Kidney (tissue), 22 donors: ENCODE measurements at places on chromosomes 3 and 15.

GRCh38 chr3:18870642-18871041, 277.7 kb upstream of the KCNH8 start:
- DNase-seq = no peak

DNA sequence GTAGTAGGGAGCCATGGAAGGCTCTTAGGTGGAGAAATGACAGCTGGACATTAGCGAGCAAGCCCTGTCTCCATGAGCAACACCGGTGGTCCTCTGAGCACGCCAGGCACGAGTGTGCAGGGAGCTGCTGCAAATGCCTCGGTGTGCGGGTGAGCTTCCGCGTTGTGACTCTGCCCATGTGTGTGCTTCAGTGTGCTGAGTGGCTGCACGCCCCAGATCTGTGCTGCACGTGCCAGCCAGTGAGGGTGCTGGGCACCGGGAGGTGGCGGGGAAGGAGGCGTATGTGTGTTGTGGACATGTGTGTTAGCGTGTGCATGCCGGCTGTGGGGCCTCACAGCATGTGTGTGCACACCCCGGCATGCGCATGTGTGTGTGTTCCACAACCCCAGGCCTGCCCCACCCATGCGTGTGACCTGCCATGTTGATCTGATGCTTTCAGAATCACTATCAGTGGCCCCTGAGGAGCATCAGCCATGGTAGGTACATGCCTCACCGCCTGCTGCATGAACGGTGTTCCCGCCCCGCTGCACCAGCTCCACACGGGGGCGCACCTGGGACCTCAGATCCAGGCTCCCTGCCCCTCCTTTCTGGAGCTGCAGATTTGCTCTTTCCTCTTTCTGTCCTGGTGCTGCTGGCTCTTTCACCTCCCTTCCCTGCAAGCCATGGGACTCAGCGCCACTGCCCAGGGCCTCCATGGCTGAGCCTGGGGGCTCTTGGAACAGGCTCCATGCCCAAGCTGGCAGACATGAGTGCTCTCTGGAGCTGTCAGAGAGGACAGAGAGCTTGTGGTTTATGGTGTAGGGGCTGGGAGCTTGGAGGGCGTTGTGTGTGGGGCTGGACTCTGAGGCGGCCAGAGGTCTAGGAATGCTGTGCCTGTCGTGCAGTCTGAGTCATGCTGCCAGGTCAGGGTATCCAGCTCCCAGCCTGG, 169.4 kb downstream of the TBC1D2B start:
- DNase-seq = peak; percentile 53

DNA sequence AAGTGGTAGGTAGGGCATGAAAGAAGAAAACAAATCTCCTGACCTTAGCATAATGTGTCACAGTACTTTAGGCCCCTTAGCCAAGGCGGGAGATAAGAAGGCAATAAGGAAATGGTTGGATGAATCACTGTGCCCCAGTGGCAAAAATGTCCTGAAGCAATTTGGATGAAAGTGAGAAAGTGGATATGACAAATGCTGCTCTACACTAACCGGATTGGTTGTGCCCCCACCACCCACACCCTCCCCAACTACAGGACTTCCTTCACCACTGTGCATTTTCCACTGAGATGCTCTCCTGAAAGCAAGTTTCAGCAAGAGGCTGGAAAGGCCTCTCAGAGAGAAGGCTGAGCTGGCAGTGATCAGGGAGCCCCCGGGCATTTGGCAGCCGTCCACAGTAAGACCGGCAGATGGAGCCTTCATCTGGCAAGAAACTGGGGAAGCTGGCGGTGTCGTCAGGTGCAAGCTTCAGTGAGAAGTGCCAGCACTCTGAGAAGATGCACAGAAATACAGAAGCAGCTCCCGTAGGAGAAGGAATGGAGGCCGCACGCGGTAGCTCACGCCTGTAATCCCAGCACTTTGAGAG, 63.8 kb downstream of the ATP1B3 start:
- no peak for DNase-seq

DNA sequence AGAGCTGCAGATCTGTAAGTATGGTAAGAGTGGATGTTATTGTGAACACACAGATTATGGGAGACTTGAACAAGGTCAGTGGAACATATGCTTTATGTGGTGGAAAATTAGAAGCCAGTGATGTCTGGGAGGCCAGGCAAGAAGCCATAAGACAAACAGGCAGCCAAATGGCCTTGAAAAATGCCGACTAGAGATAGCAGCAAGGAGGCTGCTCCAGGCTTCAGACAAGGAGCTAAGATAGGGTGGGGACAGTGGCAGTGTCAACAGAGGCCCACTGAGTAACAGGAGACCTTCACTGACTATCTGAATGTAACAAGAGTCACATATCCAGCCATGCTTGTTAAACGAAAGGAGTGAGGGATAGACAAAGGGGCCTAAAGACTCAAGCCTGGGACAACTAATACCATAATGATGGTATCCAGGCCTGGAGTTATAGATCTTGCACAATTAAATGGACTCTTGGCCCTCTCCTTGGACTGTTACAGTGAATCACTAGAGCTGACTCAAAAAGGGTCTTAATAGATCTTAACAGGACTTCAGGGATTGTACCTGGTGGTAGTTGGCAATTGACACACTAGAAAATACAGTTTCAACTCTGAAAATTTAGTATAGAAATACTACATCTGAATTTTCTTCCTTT, 50.6 kb downstream of the CFAP20DC start:
- DNase-seq = no peak

- DNase-seq = no peak
Measured at GRCh38 chr15:74783072-74783807, 1.4 kb downstream of the CSK start.

DNA sequence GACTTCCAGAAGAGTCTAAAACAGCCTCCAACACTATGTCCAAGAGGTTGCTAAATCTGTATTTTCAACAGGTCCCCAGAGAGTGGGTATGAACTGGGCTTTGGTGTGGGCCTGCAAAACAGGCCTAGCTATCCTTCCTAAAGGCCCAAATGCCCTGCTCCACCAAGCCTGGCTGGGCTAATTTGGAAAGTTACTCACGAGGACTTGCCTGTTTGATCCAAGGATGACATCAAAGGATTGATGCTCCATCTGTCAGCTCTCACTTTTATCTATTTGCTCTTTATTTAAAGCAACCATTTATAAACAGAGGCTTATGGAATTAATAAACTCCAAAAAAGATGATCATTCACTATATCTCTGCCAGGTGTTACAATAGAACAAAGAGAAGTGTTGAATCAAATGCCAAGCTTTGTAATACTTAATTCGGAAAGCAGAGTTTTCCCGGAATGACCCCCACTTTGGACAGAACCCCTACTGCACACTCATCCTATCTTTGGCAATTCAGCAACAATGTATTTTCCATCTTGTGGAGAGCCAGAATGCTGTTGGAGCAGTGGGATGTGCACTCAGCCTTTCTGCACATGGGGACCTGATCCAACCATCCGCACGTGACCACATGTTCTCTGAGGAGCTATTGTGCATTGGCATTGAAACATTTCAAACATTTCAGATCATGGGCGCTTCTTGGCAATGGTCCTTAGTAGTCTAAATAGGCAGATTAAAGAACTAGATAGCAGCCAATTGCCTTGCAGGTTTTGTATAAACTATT, 163.3 kb upstream of the THBS1 start:
- DNase-seq = no peak

GRCh38 chr3:196122688-196123046, 40.8 kb upstream of the TFRC start:
- DNase-seq = no peak

DNA sequence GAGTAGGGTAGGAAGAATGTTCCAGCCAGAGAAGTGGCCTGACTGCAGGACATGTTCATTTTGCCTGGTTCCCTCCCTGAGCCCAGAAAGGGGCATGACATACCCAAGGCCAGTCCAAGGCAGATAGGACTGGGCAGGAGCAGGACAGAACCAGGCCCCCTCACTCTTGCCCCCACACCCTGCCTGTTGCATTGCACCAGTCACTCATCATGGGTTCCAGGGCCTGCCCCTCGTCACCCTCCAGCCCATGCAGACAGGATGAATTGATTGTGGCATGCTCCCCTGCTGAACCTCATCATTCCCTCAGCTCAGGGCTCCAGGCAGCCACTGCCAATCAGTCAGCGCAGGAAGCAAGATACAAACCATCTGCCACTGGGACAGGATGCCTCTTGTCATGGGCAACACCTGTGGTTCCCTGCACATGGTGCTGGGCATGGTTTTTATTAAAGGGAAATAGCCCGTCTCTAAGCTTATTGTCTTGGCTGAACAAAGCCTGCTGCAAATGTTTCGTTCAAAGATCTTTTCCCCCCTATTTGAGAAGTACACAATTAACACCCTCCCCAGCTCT, 48.9 kb downstream of the RASGRF1 start:
- no peak for DNase-seq

GRCh38 chr3:42025370-42026138, 63.7 kb upstream of the ULK4 start:
- DNase-seq = peak; percentile 93

GRCh38 chr3:155007729-155008128, 72.4 kb upstream of the MME start:
- no peak for DNase-seq

GRCh38 chr15:32844118-32844711, 126.4 kb downstream of the GREM1 start:
- no peak for DNase-seq
